CD4-positive, alpha-beta T cell treated with Interleukin-15 for 4 hours (primary cell): ENCODE measurements at places on chromosomes 6 and 20.

- DNase-seq: no peak
These were observed 583.4 kb downstream of the BCKDHB start for GRCh38 chr6:80689716-80690395.

- no peak for DNase-seq
These were observed 338 bp downstream of the UTRN start for GRCh38 chr6:144285548-144285797.

GRCh38 chr6:79627422-79627821 is 3.7 kb upstream of the SH3BGRL2 start:
- DNase-seq: no peak

DNA sequence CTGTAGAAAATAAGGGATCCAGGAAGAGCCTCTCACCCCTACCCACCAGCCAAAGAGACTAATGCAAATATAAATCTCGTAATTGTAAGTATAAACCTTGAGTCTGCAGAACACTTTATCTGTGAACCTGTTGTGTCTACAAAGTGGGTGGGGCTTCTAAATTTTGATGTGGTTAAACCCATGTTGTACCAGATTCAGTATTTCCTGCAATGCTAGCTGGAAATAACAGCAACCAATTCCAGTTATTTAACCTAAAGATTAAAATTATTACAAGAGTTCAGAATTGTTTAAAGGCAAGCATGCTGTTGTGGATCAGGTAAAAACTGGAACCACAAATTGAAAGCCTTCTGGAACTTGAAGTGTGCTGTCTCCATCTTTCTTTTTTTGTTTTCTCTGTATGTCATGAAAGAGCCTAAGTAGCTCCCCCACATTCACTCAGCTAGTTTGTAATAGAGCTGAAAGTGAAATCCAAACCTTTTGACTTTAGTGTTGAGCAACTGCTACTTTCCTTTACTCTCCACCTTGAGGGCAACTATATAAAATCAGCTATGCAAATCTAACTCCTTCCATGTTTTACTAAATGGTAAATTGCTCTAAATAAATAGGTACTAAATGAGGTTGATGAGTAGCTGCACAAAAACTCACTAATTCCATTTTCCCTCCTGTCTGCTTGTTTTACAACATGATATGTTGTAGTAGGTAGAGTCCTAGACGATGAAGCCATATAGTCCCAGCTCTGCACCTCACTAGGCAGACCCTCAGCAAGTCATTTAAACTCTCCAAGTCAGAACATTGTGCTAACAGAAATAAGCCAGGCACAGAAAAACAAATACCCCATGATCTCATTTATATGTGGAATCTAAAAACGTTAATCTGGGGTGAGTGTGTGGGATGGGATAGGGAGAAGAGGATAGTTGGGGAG is 17.9 kb upstream of the THEMIS start:
- DNase-seq: peak; percentile 73

DNA sequence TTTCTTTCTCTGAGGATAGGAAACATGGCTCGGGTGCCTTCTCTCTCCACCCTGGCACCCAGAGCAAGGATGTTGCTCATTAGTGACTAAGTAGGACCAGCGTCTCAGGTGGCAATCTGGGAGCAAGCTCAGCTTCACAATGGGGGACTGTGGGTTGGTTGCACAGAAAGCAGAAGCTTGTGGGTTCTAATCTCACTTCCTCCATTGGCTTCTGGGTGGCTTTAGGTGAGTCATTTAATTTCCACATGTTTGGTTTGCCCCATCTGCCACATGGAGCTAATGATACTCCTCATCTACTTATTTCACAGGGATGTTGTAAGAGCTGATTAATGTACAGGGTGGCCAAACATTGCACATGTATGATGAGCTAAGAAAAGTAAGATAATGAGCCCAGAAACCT is 54.8 kb upstream of the AKIRIN2 start:
- DNase-seq: peak; percentile 34
